ENCODE measurements at places on chromosomes 12 and 14.

DNA sequence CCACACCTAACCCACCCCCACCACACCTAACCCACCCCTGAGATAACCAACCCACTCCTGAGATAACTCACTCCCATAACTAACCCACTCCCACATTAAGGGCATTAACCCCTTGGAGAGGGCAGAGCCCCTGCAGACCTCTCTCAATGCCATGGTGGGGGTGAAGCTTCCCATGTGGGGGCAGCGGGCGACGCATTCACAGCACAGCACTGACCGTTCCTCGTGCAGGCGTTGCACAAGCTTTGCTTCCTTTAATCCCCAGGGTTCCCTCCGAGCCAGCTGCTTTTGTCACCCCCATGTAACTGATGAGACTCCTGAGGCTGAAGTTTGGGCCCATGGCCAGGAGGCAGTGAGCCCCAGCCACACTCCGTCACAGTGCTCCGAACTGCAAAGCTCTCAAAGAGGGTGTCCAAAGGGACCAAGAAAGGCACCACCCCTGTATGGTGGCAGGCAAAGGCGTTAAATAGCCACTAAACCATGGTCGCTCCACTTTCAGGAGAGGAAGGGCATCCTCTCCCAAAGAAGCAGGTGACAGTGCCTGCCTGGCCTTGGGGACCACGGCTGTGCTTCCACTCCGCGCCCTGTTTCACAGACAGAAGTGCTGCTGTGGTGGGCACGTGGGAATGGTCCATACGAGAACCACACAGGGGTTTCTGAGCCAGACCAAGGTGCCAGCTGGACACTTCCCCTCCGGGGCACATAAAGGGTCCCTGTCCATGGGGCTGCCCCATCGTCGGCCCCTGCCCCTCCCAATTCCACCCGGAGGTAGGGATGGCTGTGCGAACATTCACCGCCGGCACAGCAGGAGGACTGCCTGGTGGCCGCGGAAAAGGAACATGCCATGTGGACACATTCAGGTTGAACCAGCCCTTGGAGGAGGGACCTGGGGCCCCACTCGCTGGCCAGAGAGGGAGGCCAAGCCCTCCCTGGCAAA, 28.3 kb downstream of the GALNT9 start:
- DNase-seq, result no peak

DNA sequence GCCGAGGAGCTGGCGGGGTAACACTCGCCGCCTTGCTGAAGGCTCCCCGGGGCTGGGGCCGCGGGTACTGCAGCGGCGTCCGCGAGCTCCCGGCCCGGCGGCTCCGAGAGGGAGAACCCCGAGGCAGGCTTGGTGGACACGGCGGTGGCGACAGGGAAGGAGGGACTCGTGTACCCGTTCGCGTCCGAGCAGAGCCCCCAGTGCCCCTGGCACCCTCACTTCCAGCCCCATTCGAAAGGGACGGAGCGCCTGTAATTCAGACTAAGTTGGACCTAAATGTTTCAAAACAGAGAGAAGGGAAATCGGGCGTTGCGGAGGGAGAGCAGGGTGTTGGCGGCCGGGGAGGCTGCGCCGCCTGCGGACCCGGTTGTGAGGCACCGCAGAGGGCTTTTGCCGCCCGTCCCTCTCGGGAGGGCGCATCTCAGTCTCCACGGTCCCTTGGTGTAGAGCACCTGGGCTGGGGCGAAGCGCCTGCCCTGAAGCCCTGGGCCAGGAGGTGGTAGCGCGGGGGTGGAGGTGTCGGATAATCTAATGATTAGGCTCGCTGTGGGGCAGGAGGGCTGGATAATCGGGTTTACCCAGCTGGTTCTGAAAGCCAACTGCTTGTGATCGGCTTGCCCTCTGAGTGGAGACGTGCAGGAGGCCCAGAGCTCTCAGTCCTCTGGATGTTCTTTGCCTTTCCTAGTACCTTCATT, 771 bp downstream of the DAAM1 start:
- DNase-seq, result no peak

DNA sequence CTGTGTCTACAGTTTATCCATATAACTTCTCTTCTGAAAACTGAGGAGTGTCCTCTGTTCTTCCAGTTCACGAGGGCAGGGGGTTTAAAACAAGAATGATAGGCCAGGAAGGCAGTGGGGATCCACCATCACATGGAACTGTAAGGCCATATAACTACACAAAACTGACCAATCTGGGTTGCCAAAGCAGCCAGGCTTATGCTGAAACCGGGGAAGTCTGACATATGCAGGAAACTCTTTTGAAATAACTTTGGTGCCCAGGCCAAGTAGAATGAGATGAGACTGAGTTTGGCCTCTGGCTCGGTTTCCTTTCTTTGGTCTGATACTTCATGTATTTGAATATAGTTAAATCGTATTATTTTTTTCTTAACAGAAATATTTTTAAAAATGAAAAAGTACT, 18.0 kb upstream of the ATF1 start:
- no peak for DNase-seq

GRCh38 chr14:29927376-29928116, at the start of gene PRKD1:
TSS of gene PRKD1 (minus strand) at chr14:29927847.
- no peak for DNase-seq

DNA sequence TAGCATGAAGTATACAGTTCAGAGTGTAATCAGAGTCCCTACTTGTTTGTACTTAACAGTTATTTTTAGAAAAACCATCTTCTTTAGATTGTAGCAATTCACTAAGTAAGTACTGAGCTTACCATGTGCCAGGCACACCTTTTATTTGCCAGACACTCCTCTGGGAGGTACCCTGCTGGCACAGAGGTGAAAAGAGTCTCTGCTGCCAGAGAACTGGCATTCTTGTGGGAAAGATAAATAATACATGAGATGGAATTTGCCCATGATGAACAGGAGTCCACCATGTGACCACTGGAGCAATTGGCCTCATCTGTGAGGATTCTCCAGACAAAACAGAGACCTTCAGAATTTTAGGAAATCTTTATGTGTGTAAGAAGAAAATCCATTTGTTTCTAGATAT, 199.3 kb upstream of the SLC16A7 start:
- DNase-seq, result no peak

GRCh38 chr12:1741154-1741949, 50.5 kb downstream of the ADIPOR2 start:
- DNase-seq, result peak; percentile 14

- DNase-seq, result no peak
Observed at GRCh38 chr12:59636945-59637691, 41.3 kb downstream of the SLC16A7 start.

DNA sequence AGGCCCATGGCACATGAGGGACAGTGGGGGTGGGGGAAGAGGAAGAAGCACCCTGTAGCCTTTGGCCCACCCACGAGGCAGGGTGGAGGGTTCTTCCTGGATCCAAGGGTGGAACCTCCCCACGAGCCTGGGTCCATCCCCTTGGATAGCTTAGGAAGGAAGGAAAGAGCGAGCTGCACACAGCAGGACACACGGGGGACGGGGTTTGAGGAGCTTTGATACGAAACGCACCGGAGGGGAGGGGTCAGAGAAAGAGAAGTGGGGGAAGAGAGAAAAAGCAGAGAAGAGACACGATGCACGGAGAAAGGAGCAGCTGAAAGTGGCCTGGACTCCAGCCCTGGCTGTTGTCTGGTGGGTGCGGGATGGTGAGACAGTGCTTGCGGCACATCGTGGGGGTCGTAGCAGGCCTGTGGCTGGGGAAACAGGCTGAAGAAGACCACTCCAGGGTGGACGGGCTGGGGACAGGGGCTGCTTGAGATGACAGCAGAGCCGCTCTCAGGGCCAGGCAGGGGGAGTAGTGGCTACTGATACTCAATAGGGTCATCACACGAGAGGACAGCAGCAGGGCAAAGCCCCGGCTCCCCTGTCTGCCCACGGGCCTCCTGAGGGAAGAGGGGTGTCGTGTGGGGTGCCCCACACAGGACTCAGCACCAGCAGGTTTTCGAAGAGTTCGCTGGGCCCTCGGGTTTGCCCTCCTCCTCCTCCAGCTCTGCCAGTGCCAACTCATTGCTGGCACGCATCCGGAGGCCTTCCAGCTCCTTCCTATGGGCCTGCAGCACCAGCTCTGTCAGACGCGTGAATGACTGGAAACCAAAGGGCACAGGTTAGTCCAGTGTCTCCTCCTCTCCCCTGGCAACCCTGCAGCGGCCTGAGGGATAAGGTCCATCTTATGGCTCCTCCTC, 5.4 kb upstream of the GPX2 start:
- no peak for DNase-seq

Measured in HL-60 (cell line).